HS-5 (cell line): ENCODE measurements at places on chromosomes 16 and 17.

GRCh38 chr16:9370061-9370491 is 278.6 kb downstream of the HAPSTR1 start:
- no peak for DNase-seq

GRCh38 chr16:85568519-85568918 is 44.6 kb upstream of the GSE1 start:
- DNase-seq: no peak

DNA sequence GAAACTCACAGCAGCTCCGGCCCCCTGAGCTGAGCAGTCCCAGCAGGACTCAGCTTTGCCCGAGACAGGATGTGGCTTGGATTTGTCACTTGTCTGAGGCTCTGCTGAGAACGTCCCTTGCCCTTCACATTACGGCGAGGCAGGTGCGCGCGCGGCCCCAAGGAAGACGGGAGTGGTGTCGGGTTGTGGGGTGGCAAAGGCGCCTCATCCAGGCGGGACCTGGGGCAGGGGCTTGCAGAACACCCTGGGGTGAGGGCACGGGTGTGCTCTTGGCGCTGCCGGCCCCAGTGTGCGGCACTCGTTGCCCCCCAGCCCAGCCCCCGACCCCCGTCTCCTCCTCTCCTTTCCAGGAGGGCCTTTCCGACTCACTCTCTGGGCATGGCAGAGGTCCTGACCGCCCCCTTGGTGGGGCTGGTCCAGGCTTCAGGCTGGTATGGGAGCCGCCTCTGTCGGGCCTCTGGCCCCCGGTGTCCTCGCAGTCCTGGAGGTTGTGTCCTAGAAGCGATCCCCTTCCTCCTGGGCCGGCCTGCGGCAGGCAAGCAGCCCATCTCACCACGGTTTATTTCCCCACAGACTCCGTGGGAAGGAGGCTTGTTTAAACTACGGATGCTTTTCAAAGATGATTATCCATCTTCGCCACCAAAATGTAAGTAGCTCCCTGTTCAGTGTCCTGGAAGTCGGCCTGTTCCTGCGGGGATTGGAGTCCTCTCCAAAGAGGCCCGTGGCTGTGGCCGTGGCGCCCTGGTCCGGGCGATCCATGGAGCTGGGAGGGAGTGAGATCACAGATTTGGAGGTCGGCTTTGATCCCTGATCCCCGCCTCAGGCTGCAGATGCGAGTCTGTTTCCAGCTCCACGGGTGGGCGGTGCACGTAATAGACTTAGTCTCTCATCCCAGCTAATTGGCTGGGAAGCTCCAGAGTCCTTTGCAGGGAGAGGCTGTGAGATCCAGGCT is 5.9 kb downstream of the UBE2I start:
- DNase-seq: no peak

GRCh38 chr16:70395345-70395901 is 43.5 kb downstream of the ST3GAL2 start:
- no peak for DNase-seq

DNA sequence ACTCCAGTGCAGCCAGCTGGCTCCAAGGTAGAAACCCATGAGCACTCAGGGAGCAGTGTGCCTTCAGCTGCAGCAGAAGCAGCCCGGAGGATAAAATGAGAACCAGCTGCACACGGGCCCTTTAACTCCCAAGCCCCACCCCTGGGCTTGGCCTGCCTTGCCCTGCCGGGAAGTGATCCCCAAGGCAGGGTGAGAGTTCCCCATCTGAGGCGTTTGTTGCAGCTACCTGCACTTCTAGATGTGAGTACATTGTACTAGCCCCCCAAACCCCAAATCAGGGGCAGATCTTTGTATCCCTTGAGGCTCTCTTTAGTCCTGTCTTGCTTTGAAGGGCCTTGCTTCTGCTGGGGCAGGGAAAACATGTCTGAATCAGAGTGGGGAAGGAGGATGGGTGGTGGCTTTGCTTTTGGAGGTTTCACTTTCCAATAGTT is at the start of gene MVP:
MVP (plus strand) TSS at position 192 of the 431 bp plus-strand sequence. CDS start 10,088 bp downstream, outside the sequence.
- no peak for DNase-seq

DNA sequence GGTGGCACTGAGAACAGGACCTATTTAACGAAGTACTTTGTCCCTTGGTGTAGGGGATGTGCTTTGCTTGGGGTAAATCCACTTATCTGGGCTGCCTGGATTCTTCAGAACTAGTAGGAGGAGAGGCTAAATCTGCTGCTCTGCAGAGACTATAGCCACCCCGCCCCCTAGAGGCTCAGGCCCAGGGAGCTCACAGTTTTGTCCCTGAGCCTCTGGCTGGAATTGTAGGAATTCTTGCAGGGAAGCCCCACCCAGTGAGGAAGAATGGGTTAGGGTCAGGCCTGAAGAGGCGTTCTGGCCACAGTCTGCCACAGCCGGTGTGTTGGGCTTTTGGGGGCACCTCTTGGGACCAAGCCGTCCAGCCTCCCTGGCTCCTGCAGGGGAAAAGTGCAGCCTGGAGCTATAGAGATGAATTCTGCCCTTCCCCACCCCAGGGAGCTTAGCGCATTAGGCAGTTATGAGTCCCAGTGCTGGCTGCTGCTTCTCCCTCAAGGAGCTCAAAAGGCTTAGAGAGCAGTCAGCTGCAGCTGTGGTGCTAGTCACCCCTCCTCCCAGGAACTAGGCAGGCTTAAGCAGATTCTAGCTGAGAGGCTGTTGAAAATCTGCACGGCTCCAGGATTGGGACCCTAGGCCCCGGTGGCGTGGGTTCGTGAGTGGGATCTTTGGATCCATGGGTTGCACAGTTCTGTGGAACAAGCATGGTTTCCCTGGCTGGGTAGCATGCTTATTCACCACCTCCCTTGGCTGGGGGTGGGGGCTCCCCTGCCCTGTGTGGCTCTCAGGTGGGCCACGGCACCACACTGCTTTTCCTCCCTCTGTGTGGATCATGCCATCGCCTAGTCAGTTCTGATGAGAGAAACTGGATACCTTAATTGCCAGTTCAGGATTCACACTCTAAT is 237.4 kb upstream of the TOM1L1 start:
- no peak for DNase-seq

DNA sequence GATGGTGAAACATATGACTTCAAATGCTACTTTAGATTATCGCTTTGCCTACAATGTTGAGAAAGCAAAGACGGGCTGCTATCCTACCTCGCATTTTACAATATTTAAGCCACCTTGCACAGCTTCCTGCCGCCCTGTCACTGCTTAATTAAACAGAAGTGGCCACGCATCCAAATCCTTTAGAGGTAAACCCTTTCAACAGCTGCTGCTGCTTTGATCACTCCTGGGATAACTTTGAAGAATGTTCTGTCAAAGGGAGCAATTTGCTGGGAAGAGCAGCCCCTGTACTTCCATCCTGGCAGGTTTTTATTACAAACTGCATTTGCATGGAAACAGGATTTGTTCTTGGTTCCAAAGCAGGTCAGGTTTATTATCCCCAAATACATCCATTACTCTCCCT is 24.2 kb upstream of the SSTR2 start:
- no peak for DNase-seq

DNA sequence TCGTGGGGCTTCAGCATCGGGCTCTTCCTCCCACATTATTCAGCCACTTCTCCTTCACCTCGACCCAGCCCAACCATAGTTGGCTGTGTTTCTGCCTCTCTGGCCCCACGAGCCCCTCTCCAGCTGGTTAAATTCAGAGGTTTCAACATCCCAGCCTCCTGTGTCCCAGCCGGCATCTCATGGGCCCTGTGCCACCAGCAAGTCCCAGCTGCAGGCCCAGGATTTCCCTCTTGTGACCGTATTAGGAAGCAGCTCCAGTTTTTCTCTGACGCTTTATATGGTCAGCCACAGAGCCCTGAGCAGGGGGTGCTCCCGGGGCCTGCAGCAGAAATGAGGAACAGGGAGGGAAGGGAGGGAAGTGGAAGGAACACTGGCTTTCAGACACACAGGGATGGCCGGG is 27.4 kb downstream of the MYH11 start:
- DNase-seq: no peak

- DNase-seq: no peak
Measured at GRCh38 chr17:210402-210801, 29.0 kb upstream of the DOC2B start.

GRCh38 chr16:24929409-24929808 is 83.6 kb downstream of the SLC5A11 start:
- no peak for DNase-seq

GRCh38 chr17:14094676-14095601 is 25.6 kb downstream of the COX10 start:
- DNase-seq: no peak

- no peak for DNase-seq
Measured at GRCh38 chr16:48558371-48558841, 51.6 kb downstream of the N4BP1 start.

- DNase-seq: peak; percentile 77
Measured at GRCh38 chr17:1628856-1629503, 346 bp upstream of the SLC43A2 start.

DNA sequence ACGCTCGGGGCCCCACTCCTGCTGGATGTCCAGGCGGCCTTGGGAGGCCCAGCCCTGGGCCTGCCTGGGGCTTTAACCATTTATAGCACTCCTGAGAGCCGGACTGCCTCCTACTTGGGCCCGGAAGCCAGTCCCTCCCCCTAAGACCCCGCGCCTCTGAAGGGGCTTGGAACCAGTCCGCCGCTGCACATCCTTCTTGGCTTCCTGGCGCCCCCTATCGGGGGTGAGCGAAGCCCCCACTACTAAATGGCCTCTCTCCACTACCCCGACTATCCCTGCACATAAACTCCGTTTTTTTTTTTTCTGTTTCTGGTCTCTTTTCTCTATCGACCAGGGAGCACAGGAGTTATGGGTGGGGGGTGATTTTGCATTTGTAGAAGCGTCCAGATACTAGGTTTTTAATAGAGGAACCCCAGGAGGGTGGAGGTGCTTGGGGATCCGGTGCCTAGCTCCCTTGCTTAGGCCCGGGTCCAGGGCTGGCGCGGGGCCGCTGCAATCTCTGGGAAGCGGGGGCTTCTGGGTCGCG is 633 bp upstream of the NOL3 start:
- no peak for DNase-seq

DNA sequence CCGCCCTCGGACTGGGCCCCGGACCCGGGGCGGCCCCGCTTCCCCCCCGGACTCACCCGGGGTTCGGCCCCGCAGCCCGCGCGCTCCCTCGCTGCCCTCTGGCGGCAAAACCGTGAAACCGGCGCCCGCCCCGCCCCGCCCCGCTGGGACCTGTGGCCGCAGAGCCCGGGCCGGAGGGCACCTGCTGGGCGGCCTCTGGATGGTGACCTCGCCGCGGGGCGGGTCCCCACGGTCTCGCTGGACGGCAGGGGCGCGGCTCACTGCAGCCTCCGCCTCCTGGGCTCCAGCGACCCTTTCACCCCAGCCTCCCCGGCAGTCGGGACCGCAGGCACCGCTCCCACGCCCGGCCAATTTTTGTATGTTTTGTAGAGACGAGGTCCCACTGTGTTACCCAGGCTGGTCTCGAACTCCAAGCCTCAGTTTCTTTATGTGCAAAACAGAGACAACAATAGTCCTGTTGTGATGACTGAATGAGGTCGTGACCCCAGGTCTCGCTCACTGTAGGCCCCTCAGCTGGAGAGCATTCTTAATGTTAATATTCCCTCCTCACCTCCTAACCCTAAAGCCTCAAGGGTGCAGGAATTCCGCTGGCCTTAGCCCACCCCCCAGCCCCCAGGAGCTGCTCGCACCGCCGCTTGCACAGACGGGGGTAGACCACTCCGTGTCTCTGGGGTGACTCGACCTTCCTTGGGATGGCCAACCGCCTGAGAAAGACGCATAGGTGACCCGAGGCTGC is 33.7 kb upstream of the RPH3AL start:
- DNase-seq: no peak

DNA sequence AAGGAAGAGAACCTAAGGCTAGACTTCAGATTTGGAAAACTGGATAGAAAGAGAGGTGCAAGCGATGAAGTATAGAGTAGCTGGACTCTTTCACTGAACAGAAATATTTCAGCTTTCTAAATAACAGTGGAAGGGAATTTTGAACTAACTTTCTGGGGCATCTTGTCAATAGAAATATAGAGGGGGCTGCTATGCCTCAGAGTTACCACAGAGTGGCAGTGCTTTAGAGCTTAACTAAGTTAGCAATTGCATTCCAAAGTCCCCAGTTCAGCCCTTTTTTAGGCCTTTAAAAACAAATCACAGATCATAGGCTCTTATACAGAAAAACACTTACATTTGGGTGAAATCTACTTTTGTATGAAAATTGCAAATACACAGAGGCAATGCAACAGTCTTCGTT is 154.2 kb upstream of the CDH8 start:
- no peak for DNase-seq

DNA sequence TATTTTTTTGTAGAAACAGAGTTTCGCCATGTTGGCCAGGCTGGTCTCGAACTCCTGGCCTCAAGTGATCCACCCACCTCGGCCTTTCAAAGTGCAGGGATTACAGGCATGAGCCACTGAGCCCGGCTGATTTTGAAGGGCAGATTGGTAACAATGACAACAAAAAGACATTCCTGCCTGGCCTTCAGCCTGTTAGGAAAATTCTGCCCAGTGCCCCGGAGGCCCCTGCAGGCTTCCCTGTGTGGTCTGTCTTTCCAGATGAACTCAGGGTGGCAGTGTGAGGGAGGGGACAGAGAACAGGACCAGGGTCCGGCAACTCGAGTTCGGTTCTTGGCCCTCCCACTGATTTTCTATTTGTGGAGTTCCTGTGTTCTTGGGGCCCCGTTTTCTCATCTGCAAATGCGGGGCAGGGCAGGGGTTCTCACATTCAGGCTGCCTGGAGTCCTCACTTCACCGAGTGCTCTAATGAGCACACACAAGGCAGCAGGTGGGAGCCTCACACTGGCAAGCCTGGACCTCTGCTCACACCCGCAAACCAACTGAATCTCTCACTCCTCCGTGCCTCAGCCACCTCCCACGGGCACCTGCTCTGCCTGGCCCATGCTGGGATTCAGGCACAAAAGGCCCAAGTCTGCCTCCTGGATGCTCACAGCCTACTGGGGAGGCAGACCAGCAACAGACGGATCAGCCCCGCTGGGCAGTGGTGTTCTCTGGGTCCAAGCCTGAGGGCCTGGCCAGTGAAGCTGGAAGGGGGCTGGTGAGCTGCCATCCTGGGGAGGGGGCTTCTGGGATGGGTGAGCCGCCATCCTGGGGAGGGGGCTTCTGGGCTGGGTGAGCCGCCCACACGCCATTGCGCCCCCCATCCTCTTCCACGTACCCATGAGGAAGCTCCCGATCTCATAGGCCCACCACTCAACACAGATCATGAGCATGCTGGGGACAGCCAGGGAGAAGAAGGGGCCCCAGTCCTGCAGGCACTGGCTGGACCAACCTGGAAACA is 10.3 kb downstream of the SLC47A2 start:
- DNase-seq: no peak

DNA sequence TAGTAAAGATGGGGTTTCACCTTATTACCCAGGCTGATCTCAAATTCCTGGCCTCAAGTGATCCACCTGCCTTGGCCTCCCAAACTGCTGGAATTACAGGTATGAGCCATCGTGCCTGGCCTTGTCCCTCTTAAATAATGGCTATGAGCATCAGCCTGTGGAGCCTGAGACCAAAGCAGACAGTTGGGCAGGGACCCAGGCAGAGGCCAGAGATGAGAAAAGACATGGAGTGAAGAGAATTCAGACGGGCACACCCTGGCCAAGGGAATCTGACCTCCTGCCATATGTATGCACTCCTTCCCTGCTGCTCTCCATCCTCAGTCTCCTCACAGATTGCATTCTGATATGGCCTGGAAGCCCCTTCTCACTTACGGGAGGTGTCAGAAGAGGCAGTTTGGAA is 98.4 kb upstream of the DNAH9 start:
- no peak for DNase-seq

GRCh38 chr17:56902348-56902747 is 11.5 kb downstream of the TRIM25 start:
- DNase-seq: peak; percentile 80
